ENCODE measurements at places on chromosomes 4 and X.

GRCh38 chrX:85998954-85999353, 48.4 kb downstream of the CHM start:
- no peak for DNase-seq

- no peak for DNase-seq
Observed at GRCh38 chr4:30028826-30029225, 691.3 kb upstream of the PCDH7 start.

DNA sequence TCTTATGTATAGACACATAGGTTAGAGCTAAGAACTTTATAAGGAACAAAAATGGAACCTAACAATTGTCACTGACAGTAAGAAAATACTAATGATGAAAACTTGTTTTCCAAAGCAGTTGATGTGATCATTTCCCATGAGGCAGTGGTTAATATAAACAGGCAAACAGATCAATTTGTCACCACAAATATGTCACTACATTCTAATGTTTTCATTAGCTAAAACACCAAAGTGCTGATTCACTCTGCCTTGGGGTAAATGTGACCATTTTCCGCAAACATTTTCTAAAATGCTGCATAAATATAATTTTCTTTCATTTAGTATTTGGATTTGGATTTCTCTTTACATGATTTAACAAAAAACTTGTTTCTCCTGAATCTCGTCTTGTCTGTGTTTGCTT, 408.9 kb upstream of the CTSO start:
- DNase-seq = no peak

DNA sequence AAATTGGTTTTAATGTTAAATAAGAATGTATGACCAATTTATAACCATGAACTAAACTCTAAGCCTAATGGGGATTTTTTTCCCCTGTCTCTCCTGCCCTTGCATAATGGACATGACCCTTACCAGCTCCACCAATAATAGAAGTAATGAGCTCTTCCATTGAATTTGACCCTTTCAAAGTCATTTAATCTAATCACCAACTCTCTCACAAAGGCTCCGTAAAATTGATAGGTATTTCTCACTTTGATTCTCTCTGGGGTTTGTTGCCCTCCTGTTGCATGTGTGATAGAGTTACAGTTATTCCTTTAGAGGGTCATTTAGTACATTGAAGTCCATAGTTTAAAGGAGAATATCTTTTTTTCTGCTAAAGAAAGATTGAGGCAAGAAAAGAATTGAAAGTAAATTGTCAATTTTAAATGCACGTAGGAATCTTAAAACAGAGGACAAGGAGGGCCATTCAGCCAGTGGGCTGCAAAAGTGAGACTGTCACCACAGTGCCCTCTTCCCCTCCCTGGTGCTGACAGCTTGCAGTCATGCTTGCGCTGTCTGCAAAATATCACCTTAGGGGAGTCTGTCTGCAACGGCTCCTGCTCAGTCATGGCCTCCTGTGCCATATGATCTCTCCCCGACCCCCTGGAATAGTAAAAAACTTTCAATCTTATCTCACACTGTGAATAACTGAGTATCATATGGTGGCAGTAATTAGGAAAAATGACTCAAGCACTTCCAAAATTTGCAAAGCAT, 307.5 kb upstream of the GNPDA2 start:
- DNase-seq = no peak

DNA sequence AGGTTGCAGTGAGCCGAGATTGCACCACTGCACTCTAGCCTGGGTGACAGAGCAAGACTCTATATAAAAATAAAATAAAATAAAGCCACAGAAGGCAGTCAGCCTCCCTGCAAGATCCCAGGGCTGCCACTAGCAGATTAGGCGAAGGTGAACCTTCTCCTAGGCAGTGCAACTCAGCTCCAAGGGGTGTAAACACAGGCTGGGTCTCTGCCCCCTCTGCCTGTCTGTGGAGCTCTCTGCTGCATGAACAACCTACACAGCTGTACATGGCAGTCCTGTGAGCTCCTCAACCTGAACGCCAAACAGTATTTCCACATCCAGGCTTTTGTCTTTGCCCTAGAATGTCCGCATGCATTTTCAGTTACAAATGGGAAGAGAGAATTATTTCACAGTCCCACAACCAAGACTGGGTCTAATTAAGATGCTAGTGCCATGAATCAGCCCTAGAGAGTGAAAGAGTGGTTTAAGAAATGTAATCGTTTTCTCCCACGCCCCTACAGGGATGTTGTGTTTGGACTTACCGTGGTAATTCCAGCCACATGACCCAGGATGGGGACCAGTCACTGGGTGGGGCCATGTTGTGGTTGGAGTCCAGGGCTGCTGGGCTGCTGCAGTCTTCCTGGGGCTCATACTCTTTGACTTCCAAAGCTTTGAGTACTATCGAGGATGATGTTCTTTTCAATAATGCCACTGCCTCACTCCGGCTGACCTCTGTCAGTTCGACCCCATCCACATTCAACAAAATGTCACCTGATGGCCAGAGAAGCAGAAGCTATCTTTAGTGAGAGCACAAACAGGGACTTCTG, 99.0 kb downstream of the FIP1L1 start:
- DNase-seq = no peak

- DNase-seq = no peak
Observed at GRCh38 chrX:70456256-70456655, 11.6 kb downstream of the DLG3 start.

- DNase-seq = no peak
Observed at GRCh38 chr4:100510551-100510950, 7.3 kb downstream of the EMCN start.

- DNase-seq = no peak
Observed at GRCh38 chr4:25383647-25384046, 6.6 kb downstream of the ANAPC4 start.

DNA sequence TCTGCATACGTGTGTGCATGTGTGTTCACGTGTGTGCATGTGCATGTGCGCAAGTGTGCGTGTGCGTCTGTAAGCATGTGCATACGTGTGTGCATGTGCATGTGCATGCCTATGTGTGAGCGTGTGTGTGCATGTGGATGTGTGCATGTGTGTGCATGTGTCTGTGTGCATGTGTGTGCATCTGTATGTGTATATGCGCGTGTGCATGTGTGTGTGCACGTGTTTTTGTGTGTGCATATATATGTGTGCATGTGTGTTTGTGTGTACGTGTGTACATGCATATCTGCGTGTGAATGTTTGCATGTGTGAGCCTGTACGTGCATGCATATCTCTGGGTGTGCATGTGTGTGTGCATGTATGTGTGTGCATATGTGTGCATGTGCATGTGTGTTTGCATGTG, 35.7 kb upstream of the DRD5 start:
- DNase-seq = no peak

DNA sequence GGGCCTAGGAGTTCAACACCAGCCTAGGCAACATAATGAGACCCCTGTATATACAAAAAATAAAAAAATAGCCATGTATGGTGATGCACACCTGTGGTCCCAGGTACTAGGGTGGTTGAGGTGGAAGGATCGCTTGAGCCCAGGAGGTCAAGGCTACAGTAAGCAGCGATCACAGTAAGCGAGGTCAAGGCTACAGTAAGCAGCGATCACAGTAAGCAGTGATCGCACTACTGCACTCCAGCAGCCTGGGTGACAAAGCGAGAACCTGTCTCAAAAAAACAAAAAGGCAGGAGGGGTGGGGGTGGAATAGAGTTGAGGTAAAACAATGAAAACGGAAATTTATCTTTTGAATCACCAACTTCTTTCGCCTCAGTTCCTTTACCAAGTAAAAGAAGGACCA, 29.4 kb downstream of the TBCK start:
- DNase-seq = no peak

DNA sequence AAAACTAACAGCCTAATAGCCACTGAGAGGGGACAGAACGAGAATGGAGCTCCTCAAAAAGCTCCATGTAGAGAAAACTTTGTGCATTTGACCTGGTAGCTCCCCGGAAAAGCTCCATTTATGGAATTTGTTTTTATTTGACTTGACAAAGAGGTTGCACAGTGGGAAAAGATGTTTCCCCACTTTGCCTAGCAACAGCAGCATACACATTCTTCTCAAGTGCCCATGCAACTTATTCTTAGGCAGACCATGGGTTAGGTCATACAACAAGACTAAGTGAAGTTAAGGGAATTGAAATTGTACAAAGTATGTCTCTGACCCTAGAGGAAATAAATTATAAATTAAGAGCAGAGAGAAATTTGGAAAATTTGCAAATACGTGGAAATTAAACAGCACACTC, 949.6 kb upstream of the PRKX start:
- no peak for DNase-seq

DNA sequence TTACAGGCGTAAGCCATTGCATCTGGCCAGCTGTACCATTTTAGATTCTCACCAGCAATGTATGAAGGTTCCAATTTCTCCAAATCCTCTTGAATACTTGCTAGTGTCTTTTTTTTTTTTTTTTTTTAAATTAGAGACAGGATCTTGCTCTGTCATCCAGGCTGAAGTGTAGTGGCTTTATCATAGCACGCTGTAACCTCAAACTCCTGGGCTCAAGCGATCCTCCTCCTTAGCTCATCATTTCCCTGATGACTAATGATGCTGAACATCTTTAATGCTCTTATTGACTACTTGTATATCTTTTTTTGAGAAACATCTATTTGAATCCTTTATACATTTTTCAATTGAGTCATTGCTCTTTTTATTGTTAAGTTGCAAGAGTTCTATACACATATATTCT, 40.3 kb downstream of the HDAC8 start:
- DNase-seq = no peak

DNA sequence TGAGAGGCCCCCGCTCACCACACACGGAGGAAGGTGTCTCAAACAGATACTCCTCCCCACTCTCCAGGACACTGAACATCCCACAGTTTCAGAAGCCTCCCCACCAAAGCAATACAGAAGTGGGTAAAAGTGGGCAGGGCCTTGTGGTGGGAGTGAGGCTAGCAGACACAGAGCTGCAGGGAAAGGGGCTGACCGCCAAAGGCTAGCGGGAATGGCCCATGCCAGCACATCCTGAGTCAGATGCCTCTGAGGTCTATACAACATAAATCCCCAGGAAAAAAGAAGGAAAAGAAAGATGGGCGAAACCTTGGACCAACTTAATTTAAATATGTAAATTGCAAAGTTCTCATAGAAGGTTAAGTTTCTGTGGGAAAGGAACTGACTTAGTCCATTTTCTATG, 21.9 kb upstream of the ARHGAP10 start:
- no peak for DNase-seq

DNA sequence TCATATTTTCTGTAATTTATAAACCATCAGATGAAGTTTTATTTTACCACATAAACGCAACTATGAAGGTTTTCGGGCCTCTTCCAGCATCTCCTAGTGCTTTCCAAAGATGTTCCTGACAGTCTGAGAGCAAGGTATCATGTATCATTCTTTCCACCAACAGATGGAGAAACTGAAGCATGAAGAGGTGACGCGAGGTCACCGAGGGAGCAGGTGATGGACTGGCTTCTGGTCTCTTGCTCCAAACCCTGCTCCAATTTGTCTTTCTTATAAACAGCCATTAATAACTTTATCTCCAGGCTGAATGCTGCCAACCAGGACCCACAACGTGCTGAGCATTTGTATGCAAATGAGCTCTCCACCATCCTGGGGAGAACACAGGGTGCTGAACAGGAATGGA, 86.3 kb upstream of the MAML3 start:
- no peak for DNase-seq
